ENCODE measurements at places on chromosomes 4 and X.

- DNase-seq = peak; percentile 95
- H3K4me3 ChIP-seq = no peak overlapping the region
- peak overlapping the region; percentile 97 for H3K27ac ChIP-seq
- H3K4me1 ChIP-seq = peaks cover 79% of the 10 kb centered on the region
Measured at GRCh38 chr4:73727685-73728084, 12.7 kb upstream of the CXCL8 start.

- no peaks in the 10 kb centered on the region for H3K36me3 ChIP-seq
- peak; percentile 60 for DNase-seq
- H3K4me3 ChIP-seq = peak overlapping the region; percentile 66
Measured at GRCh38 chrX:103404231-103405008, 28.1 kb downstream of the BEX3 start.

DNA sequence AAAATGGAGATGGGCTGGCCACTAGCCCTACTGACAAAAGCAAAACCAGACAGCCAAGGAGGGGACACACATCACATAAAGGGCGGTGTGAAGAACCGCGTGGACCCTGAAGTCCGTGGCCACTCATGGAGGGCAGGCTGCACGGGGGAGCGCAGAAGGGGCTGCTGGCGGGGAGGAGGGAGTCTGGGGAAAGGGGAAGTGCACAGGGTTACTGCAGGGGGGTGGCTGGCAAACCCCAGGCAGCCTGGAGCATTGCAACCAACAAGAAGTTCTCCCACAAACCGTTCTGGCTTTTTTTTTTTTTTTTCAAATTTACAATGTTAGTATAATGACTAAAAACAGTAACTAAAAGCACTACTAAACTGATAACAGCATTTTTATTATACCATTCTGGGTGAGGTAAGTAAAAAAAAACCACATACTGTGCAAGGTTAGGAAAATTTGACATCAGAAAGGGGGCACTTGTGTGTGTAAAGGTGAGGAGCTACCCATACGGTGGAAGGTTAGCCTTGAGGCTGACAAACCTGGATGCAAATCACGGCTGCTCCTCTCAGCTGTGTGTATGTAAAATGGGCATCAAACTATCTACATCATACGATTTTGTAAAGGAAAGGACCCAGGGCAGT, 87.1 kb downstream of the TSPAN5 start:
- H3K4me3 ChIP-seq = no peak overlapping the region
- no peaks in the 10 kb centered on the region for H3K36me3 ChIP-seq
- peak; percentile 62 for DNase-seq

- H3K27ac ChIP-seq = no peak overlapping the region
- no peak overlapping the region for H3K4me3 ChIP-seq
- H3K36me3 ChIP-seq = no peaks in the 10 kb centered on the region
- peaks cover 9% of the 10 kb centered on the region for H3K4me1 ChIP-seq
Measured at GRCh38 chrX:15468036-15468435, 25.1 kb downstream of the PIR start.
